ENCODE measurements at places on chromosomes 12 and 14.

- DNase-seq, result no peak
Measured at GRCh38 chr12:131152587-131152986, 198.9 kb downstream of the ADGRD1 start.

GRCh38 chr12:22543246-22544037, 900 bp downstream of the C2CD5 start:
- DNase-seq, result no peak

DNA sequence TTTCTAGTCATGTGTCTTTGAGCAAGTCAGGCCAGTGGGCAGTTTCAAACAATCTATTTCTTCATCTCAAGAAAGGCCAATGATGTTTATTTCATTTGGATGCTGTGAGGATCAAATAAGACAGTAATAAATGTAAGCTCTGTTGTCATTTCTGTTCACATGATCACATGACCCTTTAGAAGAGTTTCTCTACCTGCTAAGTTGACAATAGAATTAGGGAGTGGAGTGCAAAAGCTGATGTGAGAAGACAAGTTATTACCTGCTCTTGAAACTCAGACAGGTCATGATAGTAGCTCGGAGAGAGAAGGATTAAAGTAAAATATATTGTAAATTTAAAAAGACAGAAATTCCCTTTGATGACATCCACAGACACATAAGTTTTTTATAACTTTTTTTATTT, 37.3 kb upstream of the DCN start:
- DNase-seq, result no peak

- no peak for DNase-seq
Measured at GRCh38 chr12:121578230-121579189, 2.3 kb downstream of the KDM2B start.

DNA sequence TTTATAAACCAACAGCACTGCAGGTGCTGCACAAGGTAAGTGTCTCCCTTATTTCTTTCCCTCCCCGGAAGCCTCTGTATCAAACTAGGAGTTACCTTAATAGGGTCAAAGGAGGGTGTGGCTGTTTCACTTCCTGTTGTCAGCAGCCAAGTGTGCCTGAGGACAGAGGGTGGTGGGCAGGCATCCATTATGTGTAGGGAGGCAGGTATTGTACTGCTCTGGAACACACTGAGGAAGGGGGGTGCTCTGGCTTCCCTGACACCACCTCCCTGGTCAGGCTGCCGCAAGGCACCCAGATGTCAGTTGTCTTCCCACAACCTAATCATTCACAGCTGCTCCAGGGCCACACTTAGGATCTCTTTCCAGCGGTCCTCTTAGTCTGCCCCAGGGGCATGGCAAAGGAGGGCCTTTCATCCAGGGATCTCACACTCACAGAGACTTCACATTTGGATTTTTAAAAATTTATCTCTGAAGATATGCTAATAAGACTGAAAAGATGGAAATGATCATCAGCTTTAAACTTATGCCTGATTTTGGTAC, 132.0 kb upstream of the ARHGAP5 start:
- no peak for DNase-seq

DNA sequence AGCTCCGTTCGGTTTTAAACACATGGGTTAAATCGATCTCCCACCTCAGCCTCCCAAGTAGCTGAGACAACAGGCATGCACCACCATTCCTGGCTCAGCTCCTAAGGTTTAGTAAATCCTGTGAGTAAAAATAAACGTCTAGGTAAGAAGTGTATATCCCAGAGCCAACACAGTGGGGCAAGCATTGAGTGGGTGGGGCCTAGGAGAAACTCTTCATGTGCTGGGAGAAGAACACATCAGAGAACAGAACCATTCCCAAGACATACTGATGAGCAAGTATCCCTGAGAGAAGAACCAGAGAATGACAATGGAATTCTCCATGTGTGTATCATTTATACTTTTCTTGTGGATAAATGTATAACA, 86.3 kb downstream of the SEC23A start:
- no peak for DNase-seq

GRCh38 chr12:4106621-4107020, 166.9 kb upstream of the CCND2 start:
- no peak for DNase-seq

DNA sequence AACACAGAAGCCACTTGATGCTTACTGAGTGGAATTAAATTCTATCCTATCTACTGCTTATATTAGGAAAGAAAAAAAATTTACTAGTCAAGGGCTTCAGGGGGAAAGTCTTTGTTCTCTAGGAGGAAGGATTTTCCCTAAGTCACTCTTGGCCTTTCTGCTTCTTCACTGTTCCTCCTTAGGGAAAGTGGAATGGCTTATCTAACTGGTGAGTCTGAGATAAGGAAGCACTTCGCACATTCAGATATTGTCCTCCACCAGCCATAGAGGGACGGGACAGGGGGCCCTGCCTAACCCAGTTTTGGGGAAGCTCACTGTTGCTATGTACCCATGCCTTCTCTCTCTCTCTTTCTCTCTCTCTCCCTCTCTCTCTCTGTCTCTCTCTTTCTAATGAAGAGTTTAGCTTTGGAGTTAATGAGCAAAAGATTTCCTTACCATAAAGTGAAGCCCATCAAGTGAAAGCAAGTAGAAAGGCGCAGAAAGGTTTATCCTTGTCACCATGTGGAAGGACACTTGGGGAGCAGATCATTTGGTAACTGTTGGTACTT, 450.6 kb downstream of the ZFP36L1 start:
- DNase-seq, result no peak

DNA sequence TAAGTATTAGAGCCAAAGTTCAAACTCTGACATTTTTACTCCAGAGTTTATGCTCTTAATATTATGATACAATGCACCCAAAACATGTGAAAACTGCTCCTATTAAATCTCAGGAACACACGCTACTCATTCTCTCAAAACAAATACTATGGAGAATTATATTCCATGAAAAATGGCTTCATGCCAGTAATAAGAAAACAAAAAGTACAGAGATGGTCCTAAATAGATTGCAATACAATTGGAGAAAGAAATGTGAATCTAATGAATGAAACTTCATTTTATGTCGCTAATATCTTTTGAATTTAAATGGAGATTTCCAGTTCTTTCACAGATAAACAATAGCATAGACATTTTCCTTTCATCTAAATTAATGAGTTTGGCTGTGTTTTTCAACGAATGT, 384.3 kb downstream of the ADAMTS20 start:
- DNase-seq, result no peak

GRCh38 chr12:117688446-117688845, 280.3 kb downstream of the KSR2 start:
- DNase-seq, result no peak

- DNase-seq, result no peak
Measured at GRCh38 chr14:68571928-68572525, 220.8 kb downstream of the ZFP36L1 start.

DNA sequence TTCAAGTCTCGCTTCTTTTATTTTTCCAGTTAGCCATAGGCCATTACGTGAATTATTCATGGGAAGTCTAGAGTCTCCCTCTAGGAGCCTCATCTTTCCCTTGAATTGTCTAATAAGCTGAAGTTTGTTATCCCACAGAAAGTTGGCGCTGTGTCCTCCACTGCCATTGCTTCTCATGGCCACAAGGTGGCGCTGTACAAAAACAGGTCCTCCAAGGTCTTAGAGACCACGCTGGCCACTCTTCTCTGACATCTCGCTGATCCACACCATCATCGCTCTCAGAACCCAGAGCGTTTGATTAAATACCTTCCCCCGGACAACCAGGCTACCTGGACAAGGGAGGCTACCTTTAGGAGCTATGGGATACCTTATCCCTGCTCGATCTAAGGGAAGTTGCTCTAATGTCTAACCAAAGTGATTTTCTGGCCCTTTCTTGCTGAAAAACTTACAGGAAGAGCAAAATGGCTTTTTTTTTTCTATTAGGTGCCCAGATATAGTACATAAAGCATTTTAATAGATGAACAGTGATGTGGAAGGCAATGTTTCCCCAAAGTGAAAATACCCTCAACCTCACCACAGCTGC, 110.0 kb downstream of the CCDC60 start:
- DNase-seq, result peak; percentile 2

- no peak for DNase-seq
Measured at GRCh38 chr12:104680070-104680469, 223.3 kb downstream of the CHST11 start.

- no peak for DNase-seq
Measured at GRCh38 chr14:80576401-80576800, 365.1 kb upstream of the DIO2 start.
